Activated CD4-positive, alpha-beta T cell treated with anti-CD3 and anti-CD28 coated beads for 36 hours (primary cell): ENCODE measurements at places on chromosomes 7 and 10. TPM values are rescaled to one million over a fixed set of nuclear protein-coding genes. Genes with fewer than 3 reads are reported as not detected.
A peak's percentile ranks its signal among the peaks of the same experiment; 100 is the strongest.

MYO3A gene
- total RNA-seq: not detected

MYPN gene
- total RNA-seq: not detected

GRCh38 chr10:75042292-75042974, 69.0 kb upstream of the SAMD8 start:
- peak; percentile 28 for DNase-seq

DNA sequence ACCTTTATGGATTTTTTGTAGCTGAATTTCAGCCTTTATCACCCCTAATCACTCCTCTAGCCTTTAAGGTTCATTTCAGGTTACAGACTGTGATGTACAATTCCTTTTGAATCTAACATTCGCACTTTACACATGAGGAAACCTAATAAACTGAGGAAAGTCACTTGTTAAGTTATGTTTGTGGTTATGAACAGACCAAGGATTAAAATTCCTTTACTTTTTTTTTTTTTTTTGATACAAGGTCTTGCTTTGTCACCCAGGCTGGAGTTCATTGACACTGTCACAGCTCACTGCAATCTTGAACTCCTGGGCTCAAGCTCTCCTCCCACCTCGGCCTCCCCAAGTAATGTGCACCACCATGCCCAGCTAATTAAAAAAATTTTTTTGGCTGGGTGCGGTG, 3.6 kb downstream of the MCU start:
- DNase-seq: no peak

DNA sequence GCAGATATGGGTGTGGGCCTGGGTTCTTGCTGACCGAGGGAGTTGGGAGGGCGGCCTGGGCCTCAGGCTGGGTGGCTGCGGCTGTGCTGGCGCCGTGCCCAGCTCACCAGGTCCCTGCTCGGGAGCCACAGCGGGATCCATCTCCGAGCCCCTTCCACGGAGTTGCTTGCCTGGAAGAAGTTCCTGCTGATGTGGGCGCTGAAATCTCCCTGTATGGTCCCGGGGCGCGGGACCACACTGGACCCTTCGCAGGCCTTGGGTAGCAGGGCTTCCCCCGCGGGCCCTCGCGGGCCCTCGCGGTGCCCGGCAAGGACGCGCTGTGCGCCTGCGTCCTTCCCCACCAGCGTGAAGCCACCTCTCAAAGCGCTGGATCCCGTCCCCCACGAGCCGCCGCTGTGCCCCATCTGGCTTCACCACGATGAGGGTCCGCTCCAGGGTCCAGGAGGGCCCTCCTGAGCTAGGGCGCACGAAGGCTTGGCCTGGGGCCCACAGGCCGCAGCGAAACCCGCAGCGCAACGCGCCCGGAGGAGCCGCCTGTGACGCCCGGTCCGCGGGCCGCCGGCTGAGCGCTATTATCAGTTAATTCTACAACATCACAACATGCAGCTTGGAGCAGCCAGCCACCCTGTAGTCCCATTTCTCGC, 31.5 kb downstream of the RAB19 start:
- DNase-seq: no peak

- DNase-seq: peak; percentile 30
These were observed 5.9 kb downstream of the SLIT1 start for GRCh38 chr10:97179731-97180362.

DNA sequence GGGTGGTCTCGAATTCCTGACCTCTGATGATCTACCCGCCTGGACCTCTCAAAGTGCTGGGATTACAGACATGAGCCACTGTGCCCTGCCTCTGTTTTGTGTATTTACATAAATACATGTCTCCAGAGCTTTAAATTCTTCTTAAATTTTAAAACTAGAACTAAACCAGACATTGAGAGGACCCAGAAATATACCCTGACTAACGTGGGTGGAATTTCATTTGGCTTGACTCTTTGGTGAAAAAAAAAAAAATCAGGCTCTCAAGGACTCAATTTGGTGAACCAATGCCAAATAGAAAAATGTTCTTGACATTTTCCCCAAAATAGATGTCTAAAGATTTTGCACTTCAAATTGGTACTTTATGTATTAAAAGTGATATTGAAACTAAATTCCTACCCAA, 16.6 kb upstream of the FAS start:
- DNase-seq: no peak
